Mesothelial cell of epicardium (in vitro differentiated cells): ENCODE measurements at places on chromosomes 2 and 18. TPM values are rescaled to one million over a fixed set of nuclear protein-coding genes. Genes with fewer than 3 reads are reported as not detected.

DNA sequence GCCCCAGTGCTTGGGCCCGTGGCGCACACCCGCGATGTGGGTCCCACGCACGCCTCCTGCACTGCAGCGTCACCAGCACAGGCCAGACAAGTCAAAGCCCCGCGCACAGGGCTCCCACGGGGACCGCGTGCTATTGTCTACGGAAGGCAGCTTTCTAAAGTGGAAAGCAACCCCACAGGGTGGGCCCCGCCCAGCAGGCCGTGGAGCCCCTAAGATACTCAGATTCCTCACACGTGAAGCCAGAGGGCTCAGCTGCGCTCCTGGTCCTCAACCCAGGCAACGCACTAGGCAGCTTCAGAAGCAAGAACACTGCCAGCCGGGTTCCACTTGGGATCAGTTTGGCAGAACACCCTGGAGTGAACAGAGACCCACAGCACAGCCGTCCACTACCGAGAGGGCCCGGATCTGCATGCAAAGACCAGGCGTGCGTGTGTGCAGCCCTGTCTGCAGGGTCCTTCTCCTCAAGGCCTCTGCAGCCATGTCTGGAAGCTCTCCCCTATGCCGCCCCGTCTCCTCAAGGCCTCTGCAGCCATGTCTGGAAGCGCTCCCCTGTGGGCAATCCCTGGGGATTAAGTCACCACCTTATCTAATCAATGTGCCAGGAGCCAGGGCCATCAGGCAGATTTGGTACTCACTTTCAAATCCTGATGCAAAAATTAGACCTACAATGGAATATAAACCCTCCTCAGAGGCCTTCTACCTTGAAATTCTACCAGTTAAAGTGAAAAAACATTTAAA is 231.3 kb downstream of the HDAC4 start:
- no peak for DNase-seq

GRCh38 chr18:79258447-79258846 is 137.3 kb upstream of the NFATC1 start:
- DNase-seq: no peak

The PAIP2B gene
- 10.3 to 11.3 TPM (median 10.8 TPM) in 3 replicates for total RNA-seq

The UGT1A8 gene
- not detected in 3 replicates for total RNA-seq

The PTPRN gene
- total RNA-seq: 0.33 to 0.50 TPM (median 0.38 TPM) in 3 replicates

The GKN1 gene
- not detected in 3 replicates for total RNA-seq

The TUBB8B gene
- total RNA-seq: 0.31 to 0.32 TPM in 2 of 3 replicates, not detected in the other

DNA sequence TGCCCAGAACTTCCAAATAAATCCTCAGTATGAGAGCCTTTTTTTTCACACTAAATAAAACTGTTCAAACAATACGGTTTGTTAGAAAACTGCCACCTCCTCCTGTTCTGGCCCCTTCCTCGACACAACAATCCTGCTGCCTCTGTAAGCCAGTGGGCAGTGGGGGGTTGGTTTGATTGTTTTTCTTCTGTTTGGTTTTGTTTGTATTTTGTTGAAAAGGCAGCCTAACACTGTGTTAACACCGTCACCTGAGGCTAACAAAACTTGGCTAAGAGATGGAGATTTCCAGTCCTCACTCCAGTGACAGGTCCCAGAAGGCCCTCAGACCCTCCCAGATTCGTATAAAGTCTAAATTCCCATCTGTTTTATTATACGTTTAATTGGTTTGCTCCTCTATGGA is 402.1 kb downstream of the ZNF521 start:
- no peak for DNase-seq

DNA sequence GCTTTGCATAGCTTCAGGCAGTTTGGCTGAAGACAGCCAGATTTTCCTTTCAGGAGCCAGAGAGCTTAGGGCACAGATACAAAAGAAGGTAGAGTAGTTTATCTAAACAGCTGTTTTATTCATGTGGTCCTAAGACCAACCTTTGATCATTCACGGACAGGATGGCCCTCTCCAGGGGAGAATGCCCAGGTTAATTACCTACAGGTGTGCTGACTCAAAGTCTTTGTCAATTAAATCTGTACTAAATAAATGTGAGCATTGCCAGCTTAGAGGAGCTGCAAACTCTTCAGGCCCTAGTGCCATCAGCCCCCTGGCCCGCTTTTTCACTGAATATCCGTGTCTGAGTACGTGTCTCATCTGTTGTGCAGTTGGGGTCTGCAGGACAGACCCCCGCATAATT is 554.7 kb downstream of the NUP35 start:
- DNase-seq: no peak

GRCh38 chr2:18531194-18531593 is 29.3 kb downstream of the RDH14 start:
- no peak for DNase-seq

GRCh38 chr18:360676-361075 is 92.8 kb upstream of the THOC1 start:
- no peak for DNase-seq

The EPAS1 gene
- total RNA-seq: 4.4 to 7.5 TPM (median 4.9 TPM) in 3 replicates

The EIF2AK2 gene
- 65.7 to 66.8 TPM (median 66.7 TPM) in 3 replicates for total RNA-seq

GRCh38 chr2:237515166-237515565 is 28.1 kb downstream of the MLPH start:
- no peak for DNase-seq

The IL18R1 gene
- total RNA-seq: 0.71 to 2.3 TPM (median 1.1 TPM) in 3 replicates

The UGT1A6 gene
- not detected in 3 replicates for total RNA-seq

The METTL21A gene
- 18.6 to 20.8 TPM (median 20.3 TPM) in 3 replicates for total RNA-seq

The PPP4R1 gene
- total RNA-seq: 112 to 116 TPM (median 115 TPM) in 3 replicates

The HOXD1 gene
- total RNA-seq: not detected in 3 replicates
